Thoracic aorta (tissue), 2 donors: ENCODE measurements at places on chromosomes 5 and 9.

GRCh38 chr5:119323601-119324000 lies 32.2 kb upstream of the TNFAIP8 start:
- DNase-seq: no peak

DNA sequence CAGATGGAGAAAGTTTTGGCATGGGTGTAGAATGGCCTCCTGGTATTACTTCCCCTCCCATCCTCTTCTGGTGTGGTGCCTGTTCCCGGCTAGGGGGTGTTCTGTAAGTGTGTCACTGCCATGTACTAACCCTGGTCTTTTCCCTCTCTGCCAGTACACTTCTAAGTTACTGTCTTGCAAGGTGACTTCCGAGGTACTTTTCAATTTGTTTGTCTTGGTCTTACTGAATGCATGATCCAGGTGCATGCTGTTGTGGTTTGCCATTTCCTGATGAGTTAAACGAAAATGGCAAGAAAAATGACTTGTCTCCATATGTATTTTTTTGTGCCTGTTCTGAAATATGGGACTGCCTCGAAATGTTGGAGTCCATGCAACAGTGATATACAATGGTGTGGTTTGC lies 46.0 kb downstream of the C9orf152 start:
- DNase-seq: no peak

GRCh38 chr5:156326718-156327259 lies at the start of gene SGCD:
SGCD (plus strand) TSS chr5:156327164.
- DNase-seq: peak; percentile 14

GRCh38 chr9:114025196-114025753 lies 52.8 kb downstream of the AMBP start:
- no peak for DNase-seq

DNA sequence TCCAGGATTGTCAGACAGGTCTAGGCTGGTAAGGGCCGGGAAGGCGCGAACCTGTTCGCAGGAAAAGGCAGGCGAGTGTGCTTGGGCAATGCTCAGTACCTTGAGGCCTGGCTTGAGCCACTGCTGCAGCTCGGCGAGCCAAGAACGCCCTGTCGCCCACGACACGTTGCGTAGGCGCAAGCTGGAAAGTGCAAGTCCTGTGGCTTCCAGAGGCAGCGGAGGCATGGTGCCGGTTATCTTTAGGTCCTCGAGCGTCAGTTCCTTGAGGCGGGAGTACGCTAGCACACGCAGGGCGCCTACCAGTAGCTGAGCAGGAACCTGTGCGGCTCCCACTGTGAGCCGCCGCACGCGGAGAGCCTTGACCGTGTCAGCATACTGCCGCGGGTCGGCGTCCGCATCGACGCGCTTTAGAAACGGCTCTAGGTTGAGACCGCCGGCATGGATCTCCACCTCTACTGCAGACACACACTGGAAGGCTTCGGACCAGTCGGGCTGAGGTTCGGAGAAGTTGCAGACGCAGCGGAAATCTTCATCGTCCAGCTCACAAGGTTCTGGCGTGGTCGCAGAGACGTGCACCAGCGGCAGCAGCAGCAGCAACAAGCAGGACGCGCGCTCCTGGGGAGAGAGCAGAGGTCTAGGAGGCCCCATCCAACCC lies 482 bp downstream of the CD14 start:
- DNase-seq: no peak

- DNase-seq: no peak
Measured at GRCh38 chr9:8437876-8438275, 638.3 kb upstream of the DMAC1 start.

GRCh38 chr5:66307647-66308241 lies 163.6 kb downstream of the SREK1 start:
- DNase-seq: no peak

DNA sequence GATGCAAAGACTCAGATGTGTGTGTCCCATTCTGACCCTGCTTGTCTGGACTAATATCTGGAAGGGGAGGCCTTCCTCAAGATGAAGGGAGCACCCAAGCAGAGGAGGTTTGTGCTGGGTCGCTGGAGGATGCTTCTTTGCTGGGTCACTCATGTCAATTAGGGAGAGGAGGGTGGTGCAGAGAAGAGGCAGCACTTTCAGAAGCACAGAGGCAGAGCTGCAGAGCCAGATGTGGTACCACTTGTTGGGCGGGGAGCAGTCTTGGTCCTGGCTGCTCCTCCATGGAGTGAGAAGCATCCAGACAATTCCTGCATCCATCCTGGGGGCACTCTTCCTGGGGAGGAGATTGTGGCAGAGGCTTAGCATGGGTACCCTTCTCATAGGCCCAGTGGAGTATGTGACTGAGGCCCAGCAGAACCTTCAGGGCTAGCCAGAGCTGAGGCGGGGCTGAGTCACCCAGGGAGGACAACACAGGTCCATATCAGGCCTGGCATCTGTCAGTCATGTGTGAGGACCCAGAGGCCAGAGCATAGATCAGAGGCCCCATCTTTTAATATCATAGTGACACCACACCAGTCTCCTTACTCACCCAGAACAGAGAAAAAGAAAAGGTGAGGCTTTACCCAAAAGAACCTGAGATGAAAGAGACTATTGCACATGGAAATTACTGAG lies 59.8 kb downstream of the TNFSF15 start:
- DNase-seq: no peak

DNA sequence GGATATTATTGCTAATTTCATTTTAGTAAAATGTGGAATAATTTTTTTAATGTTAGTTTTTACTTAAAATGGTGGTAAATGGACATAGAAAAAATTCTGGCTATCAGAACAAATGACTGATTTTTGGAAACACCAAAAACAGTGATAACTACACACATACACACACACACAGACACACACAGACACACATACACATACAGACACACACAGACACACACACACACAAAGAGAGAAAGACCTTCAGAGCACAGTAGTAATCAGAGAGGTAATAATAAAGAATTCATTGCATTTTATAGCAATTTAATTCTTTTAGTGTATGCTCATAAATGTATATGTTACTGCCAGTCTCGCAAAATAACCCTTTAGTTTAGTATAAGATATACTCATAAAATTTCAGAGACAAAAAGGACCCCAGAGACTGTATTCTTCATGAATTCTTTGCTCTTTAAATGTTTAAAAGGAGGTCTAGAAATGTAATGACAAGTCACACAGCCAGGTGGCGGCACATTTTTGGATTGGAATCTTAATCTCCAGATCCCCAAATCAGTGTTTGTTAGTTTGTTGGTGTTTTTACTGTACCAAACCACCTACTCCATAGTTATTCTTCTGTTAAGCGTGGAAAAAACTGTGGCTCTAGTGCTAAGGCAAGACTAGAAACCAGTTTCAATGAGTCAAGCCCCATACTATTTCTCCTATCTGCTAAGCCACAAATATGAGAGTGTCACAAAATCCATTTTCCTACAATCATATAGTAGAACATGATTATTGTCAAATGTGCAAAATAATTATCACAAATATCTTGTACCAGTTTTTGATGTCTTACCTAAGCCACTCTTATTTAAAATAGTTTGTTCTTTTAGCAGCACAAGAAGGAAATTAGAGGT lies 109.9 kb downstream of the EDIL3 start:
- no peak for DNase-seq

GRCh38 chr5:107900721-107901120 lies 230.0 kb upstream of the EFNA5 start:
- DNase-seq: no peak

DNA sequence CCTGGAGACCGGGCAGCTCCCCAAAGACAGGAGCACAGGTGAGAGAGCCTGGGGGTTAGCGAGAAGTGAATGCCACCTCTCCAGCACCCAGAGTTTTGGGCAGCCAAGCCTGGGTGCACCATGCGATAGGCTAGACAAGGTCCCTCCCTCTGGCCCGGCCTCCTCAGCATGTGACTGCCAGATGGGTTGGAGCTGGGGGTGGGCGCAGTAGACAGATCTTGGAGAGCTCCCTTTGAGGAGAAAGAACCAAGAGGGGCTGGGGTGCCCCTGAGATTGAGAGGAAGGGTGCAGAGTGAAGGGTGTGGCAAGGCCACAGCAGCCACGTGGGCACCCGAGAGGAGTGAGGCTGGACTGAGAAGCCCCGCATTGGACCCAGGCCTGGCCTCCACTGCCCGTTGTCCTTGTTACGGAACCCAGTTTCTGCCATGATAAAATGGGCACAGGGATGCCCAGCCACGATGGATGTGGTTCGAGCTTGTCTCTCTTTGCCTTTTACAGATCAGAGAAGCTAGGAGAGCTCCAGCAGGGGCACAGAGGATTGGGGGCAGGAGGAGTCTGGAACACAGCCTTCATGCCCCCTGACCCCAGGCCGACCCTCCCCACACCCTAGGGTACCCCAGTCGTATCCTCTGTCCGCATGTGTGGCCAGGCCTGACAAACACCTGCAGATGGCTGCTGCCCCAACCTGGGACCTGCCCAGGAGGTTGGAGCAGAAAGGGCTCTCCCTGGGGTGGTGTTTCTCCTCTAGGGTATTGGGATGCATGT lies 1.4 kb downstream of the TMEM141 start:
- no peak for DNase-seq

DNA sequence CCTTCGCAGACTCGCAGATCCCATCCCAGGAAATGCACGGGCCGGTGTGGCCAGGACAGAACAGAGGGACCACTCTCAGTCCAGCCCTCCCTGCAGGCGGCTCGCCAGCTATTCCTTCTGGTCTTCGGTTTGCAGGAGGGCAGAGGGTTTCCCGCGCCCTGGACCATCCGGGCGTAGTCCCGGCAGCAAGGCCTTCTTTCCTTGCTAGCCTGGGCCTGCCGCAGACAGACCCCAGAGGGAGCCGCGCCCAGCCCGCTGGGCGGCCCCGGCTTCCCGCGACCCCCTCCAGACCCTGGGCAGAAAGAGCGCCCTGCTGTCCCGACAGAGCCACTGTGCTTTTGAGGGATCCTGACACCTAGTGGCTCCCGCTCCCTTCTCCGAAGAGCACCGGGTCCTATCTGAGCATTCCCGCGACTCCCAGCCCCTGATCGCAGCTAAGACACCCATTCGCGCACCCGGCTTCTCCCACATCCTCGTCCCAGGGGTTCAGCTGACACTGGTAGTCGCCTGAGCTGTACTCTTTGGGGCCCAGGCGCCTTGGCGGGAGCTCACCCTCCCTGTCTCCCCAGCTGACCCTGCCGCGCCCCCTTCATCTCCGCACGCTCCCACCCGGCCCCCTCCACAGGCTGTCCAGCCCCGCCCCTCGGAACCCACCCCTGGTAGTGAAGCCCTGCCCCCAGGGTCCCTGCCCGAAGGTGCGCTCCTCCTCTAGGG lies 1.1 kb downstream of the CFAP90 start:
- no peak for DNase-seq

GRCh38 chr5:36770125-36770524 lies 106.4 kb upstream of the NIPBL start:
- no peak for DNase-seq

GRCh38 chr5:180208038-180208434 lies 975 bp downstream of the RASGEF1C start:
- DNase-seq: no peak

DNA sequence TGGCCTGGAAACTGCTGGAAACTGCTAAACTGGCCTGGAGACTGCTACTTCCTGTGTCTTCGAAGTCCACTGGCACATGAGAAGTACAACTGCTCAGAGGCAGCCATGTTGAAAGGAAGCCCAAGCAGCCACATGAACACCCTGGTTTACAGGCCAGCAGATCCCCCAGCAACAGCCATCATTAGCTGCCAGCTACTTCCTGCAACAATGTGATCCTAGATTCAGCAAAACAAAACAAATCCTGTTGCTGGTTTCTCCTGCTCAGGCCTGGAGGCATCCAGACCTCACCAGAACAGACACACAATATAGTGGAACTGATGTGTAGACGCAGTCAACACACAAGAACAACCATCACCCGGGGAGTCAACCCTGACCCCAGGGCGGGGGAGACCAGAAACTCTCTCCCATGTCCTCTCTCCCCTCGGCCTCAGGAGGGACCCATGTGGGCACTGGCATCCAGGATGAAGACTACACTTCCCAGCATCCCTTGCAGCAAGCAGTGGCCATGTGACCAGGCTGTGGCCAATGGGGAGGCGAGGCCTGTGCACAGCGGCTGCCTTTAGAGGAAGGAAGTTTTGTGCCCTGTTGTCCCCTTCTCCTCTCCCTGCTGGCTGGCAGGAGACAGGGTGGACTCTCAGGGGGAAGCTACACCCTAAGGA lies 9.2 kb upstream of the LCN15 start:
- DNase-seq: no peak

DNA sequence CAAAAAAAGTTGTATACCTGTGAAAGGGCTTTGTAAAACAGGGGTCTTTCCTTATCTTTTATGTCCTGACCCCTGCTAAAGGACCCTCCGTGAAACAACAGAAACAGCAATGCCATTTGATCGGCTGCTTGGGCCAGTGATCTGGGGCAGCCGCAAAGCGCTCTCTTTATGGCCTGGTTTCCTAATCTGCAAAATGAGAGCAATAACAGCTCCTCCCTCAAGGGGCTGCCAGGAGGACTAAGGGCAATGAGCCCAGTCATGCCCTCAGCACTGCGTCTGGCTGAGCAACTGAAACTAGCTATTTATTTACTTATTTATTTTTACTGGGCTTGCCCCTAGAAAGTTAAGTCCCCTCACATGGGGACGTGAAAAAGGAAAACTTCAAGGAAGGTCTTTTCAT lies 18.3 kb downstream of the CMBL start:
- no peak for DNase-seq

- no peak for DNase-seq
Measured at GRCh38 chr5:62690421-62690820, 111.8 kb downstream of the LRRC70 start.

GRCh38 chr5:67012171-67012570 lies 184.4 kb downstream of the CD180 start:
- DNase-seq: no peak

GRCh38 chr5:149007174-149007573 lies 55.7 kb downstream of the SH3TC2 start:
- no peak for DNase-seq

GRCh38 chr5:127001621-127002296 lies 28.6 kb downstream of the MARCHF3 start:
- DNase-seq: no peak

DNA sequence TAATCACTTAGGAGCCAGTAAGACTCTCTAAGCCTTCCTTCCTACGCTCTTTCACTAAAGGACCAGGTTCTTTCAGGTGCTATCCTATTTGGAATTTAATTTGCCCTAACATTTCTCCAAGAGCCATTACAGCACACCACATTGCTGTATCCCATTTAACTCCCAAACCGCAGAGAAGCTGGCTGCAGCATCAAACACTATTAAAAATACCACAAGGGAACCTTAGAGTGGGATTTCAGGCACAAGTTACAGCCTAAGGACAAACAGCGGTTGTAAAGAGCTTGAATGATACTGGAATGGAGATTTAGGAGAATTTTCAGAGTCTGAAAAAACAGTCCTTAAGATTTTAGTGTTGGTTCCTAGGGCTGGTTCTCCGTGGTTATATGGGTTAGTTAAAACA lies 566.4 kb downstream of the RAB3C start:
- no peak for DNase-seq

GRCh38 chr5:180129291-180130190 lies 58.0 kb upstream of the RNF130 start:
- no peak for DNase-seq
